ENCODE measurements at places on chromosomes 5 and 9. TPM values are rescaled to one million over a fixed set of nuclear protein-coding genes. Genes with fewer than 3 reads are reported as not detected.

GRCh38 chr9:26234865-26235264 lies 556.6 kb upstream of the TUSC1 start:
- H3K27me3 ChIP-seq, result no peaks in the 10 kb centered on the region
- H3K27ac ChIP-seq, result no peak overlapping the region
- H3K4me3 ChIP-seq, result no peak overlapping the region
- H3K4me1 ChIP-seq, result no peaks in the 10 kb centered on the region

DNA sequence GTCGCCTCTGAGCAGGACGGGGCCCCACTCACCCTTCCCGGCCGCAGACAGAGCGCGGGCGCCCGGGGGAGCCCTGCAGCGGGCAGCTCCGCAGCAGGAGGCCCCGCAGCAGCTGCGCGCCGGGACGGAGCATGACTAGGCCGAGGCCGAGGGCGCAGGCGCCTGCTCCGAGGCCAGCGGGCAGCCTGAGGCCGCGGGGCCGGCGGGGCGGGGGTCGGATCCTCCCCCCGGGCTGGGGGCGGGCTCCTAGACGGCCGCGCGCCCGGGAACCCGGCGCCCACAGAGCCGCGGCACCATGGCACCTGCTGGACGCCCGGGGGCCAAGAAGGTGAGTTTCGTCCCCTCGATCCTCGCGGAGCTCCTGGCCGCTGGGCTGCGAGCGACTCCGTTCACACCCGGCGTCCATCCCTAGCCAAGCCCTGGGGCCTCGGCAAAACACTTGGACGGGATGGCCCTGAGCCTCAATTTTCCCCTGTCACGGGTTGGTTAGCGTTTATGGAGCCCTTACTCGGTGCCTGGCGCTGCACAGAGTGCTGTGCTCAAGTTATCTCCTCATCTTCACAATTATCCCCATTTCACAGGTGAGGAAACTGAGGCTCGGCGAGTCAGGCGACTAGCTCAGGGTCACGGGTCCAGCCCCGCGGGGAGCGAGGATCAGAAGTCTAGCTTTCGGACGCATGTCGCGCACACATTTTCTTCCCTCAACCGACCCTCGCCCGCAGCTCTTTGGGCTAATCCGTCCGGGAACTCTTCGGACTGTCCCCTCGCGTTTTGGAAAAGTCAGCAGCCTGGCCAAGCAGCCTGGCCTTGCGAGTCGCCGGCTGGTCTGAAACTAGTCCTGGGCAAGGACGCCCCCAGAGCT lies at the start of the genes BHMT2 and DMGDH:
Gene BHMT2 (plus strand): TSS at position 280 of the 862 bp plus-strand sequence. CDS start 16 bp downstream, at position 296.
Gene DMGDH (minus strand): TSS at position 187 of the 862 bp plus-strand sequence. CDS start 54 bp downstream, at position 133.
- H3K4me3 ChIP-seq, result peak within 1 kb of the TSS; percentile 66
- peaks cover 8% of the 10 kb centered on the region for H3K4me1 ChIP-seq
- peak; percentile 51 for DNase-seq
- no peaks in the 10 kb centered on the region for H3K36me3 ChIP-seq

GRCh38 chr5:39420482-39421145 lies 4.2 kb downstream of the DAB2 start:
- peaks cover 42% of the 10 kb centered on the region for H3K4me1 ChIP-seq
- peak overlapping the region; percentile 83 for H3K27ac ChIP-seq
- H3K4me3 ChIP-seq, result peak overlapping the region; percentile 9
- H3K27me3 ChIP-seq, result no peaks in the 10 kb centered on the region
- DNase-seq, result peak; percentile 81

GRCh38 chr5:162672061-162672460 lies 604.5 kb downstream of the GABRG2 start:
- H3K36me3 ChIP-seq, result no peaks in the 10 kb centered on the region
- no peak overlapping the region for H3K4me3 ChIP-seq
- H3K27me3 ChIP-seq, result no peaks in the 10 kb centered on the region
- no peak overlapping the region for H3K27ac ChIP-seq
- H3K4me1 ChIP-seq, result no peaks in the 10 kb centered on the region

- H3K4me1 ChIP-seq, result no peaks in the 10 kb centered on the region
- H3K36me3 ChIP-seq, result no peaks in the 10 kb centered on the region
- DNase-seq, result peak; percentile 87
Observed at GRCh38 chr9:71647094-71647591, 121.2 kb downstream of the CEMIP2 start.

DNA sequence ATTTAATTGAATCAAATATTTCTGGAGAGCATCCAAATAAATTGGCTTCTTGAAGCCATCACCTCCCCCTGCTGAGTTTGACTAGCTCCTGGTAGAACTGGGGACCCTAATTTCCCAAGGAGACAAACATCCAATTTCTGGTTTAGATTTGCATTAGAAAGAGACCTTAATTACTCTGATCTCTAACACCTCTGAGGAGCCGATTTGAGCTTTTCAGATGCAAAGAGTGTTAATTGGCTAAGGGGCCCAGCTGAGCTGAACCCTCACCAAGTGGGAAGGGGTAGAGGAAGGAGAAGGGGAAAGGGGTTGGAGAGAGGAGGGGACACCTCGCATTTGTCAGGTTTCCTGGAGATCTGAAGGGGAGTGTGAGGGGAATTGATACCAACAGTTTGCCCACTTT lies 145.4 kb upstream of the SHB start:
- no peaks in the 10 kb centered on the region for H3K4me1 ChIP-seq
- DNase-seq, result no peak
- H3K4me3 ChIP-seq, result no peak overlapping the region
- no peaks in the 10 kb centered on the region for H3K36me3 ChIP-seq
- peaks cover 3% of the 10 kb centered on the region for H3K27me3 ChIP-seq
- no peak overlapping the region for H3K27ac ChIP-seq

GRCh38 chr5:101677961-101678360 lies 618.1 kb downstream of the SLCO4C1 start:
- no peaks in the 10 kb centered on the region for H3K36me3 ChIP-seq
- no peak for DNase-seq
- no peak overlapping the region for H3K4me3 ChIP-seq
- H3K4me1 ChIP-seq, result no peaks in the 10 kb centered on the region
- no peak overlapping the region for H3K27ac ChIP-seq

DNA sequence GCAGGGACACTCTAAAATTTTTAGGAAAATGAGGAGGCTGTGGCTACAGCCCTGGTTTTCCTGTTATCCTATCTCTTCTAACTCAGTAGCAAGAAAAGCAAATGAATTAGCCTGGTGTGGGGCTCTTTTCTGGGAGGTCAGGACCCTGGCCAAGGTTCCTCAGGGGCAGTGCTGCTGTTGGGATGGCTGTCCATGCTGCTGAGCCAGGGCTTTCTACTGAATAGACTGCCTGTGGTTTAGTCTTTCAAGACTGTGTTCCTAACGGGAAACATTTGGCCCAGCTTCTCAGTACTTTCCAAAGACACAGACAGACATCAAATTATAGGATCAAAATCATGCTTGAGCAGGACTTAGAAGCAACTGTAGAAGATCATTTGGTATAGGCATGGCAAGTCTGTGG lies 18.1 kb downstream of the TNC start:
- H3K36me3 ChIP-seq, result no peaks in the 10 kb centered on the region
- no peaks in the 10 kb centered on the region for H3K27me3 ChIP-seq
- no peak overlapping the region for H3K4me3 ChIP-seq
- no peaks in the 10 kb centered on the region for H3K4me1 ChIP-seq
- DNase-seq, result no peak

- no peak for DNase-seq
- H3K27ac ChIP-seq, result no peak overlapping the region
- H3K4me1 ChIP-seq, result no peaks in the 10 kb centered on the region
- no peaks in the 10 kb centered on the region for H3K27me3 ChIP-seq
Observed at GRCh38 chr9:131848570-131849160, 108.8 kb upstream of the RAPGEF1 start.

DNA sequence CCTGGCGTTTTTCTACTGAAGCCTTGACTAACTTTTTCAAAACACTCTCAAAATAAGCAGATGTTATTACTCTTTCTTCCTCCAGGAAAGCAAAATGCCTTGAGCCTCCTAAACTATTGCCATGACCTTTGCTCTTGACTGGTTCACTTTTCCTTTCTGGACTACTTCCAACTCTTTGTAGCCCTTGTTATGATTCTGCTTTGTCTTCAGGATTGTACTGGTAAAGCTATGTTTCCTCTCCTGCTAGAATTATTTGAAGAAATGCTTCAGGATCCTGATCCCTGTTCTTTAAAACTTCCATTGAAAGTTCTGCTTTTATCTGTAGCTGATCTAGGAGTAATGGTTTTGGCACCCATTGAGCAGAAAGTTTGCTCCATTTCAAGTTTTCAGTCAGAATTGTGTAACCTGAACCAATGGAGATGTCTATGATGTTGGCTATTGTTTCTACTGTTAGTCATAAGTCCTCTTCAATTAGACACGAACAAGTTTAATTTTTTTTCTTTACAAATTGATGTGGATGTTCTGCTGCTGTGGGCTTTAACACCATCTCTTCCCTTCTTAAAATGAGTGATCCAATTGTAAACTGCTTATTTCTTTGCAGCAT lies 1356.4 kb downstream of the EFNA5 start:
- no peaks in the 10 kb centered on the region for H3K36me3 ChIP-seq
- no peak overlapping the region for H3K4me3 ChIP-seq
- no peak for DNase-seq
- H3K4me1 ChIP-seq, result no peaks in the 10 kb centered on the region
- no peaks in the 10 kb centered on the region for H3K27me3 ChIP-seq

GRCh38 chr9:80571953-80572352 lies 1000.2 kb downstream of the TLE4 start:
- no peak overlapping the region for H3K27ac ChIP-seq
- no peak overlapping the region for H3K4me3 ChIP-seq

ORM2 gene
- not detected for total RNA-seq

ALDOB gene
- total RNA-seq, result not detected

FAXDC2 gene
- 14.0 TPM for total RNA-seq

RAD1 gene
- 25.4 TPM for total RNA-seq

CERCAM gene
- total RNA-seq, result 16.3 TPM

RBM18 gene
- 49.0 TPM for total RNA-seq

FASTKD3 gene
- 4.3 TPM for total RNA-seq

KLF4 gene
- 21.3 TPM for total RNA-seq

CD14 gene
- 220 TPM for total RNA-seq

PCDH12 gene
- 23.9 TPM for total RNA-seq

Measured in heart left ventricle (tissue), 16 donors.